ENCODE measurements at places on chromosomes 11 and 22.

- DNase-seq, result peak; percentile 21
These were observed 8.8 kb downstream of the H19 start for GRCh38 chr11:1988667-1989317.

- no peak for DNase-seq
These were observed 1.9 kb downstream of the CAPN5 start for GRCh38 chr11:77068457-77069335.

DNA sequence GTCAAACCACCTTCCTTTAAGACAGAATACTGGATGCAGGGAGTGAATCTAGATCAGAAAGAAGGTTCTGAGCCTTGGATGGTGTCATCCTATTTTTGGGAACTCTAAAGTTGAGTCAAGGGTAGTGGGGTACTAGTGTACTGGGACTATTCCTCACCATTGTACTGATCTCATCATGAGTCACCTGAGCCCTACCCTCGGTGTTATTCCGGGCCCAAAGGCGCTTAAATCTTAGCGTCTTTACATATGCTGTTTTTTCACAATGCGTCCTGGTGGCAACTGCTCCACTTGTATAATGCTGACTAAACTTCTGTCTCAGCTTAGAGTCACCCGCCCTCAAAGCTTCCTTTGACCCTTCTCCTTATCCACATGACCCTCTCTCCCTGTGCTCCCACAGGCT lies 25.3 kb upstream of the PATE1 start:
- DNase-seq, result no peak

GRCh38 chr11:72808331-72808798 lies 5.8 kb upstream of the ATG16L2 start:
- no peak for DNase-seq

DNA sequence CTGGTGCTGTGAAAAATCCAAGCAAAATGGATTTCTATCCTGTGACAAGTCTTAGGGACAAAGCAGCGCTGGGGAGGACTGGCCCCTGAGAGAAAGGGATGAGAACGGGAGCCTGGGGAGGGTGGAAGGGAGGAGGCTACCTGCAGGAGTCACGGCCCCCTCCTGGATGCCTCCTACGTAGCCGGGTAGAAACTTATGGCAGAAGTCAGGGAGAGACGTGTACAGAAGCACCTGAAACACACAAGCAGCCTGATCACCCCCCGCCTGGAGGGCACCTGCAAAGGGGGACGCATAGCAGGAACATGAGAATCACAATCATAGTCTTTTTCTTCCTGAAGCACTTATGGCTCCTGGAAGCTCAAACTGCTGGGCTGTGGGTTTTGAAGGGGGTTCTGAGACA lies 6.1 kb downstream of the DHCR7 start:
- DNase-seq, result no peak

DNA sequence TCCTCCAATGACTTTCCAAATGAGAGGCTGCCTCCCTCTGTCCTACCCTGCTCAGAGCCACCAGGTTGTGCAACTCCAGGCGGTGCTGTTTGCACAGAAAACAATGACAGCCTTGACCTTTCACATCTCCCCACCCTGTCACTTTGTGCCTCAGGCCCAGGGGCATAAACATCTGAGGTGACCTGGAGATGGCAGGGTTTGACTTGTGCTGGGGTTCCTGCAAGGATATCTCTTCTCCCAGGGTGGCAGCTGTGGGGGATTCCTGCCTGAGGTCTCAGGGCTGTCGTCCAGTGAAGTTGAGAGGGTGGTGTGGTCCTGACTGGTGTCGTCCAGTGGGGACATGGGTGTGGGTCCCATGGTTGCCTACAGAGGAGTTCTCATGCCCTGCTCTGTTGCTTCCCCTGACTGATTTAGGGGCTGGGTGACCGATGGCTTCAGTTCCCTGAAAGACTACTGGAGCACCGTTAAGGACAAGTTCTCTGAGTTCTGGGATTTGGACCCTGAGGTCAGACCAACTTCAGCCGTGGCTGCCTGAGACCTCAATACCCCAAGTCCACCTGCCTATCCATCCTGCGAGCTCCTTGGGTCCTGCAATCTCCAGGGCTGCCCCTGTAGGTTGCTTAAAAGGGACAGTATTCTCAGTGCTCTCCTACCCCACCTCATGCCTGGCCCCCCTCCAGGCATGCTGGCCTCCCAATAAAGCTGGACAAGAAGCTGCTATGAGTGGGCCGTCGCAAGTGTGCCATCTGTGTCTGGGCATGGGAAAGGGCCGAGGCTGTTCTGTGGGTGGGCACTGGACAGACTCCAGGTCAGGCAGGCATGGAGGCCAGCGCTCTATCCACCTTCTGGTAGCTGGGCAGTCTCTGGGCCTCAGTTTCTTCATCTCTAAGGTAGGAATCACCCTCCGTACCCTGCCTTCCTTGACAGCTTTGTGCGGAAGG lies 2.9 kb downstream of the APOC3 start:
- no peak for DNase-seq

GRCh38 chr11:3177931-3178330 lies 12.8 kb upstream of the OSBPL5 start:
- no peak for DNase-seq

DNA sequence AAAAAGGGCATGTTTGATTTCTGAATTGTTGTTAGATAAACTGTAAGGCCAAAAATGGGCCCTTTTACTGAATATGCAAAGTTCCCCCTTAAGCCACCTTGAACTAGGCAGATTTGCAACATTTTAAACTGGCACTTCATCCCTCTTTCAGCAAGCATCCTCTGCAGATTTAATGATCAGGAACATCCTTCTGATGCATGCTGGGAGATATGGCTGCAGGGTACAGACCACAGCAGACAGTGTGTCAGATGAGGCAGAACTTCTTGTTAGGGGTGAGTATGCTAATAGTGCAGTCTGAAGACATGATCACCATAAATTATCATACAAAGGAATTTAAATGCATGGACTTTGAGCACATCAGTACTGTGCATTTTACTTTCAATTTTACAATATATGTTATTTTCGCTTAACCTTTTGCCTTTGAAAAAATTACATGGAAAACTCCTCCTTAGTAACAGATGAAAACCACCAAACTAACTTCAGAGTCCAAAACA lies 462.5 kb upstream of the ARHGAP42 start:
- no peak for DNase-seq

DNA sequence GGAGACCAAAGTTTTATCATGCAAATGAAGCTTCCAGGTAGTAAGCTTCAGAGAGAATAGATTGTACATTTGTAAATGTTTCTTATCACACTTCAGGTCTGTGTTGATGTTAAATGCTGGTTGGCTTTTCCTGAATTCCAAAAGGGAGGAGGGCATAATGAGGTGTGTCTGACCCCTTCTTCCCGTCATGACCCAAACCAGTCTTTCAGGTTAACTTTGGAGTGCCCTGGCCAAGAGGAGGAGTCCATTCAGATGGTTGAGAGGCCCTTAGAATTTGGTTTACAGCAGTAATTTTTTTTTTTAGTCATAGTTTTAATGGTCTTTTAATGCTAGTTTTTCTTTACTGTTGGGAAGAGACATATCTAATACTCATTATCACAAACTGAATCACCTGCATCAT lies 2.5 kb downstream of the OR6X1 start:
- DNase-seq, result no peak

DNA sequence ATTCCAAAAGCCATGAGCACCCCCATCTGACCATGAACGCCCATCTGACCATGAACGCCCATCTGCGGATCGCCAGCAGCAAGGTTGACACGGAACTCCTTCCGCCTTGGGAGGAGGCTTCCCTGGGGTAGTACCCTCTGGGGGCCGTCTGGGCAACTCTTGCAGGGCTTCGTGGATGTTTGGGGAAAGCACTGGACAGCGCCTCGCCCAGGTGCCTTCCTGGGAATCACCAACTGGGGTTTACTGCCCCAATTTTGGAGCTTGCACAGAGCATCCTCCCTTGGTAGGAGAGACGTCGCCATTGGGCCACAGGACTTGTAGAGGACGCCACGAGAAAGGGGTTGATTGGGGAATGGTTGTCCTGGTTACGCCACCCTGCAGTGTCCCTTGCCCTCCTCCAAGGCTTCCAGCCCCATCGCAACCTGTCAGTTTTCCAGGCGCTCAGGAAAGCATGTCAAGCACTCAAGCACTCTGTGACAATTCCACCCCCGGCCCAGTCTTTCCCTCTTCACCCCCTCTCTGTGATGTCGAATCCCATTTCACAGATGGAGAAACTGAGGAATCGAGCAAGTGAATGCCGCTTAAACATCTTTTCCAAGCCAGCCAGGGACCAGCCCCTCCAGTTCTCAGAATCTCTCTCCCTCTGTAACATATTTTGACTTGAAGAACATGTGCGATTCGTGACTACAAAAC lies 914 bp upstream of the PRDM11 start:
- no peak for DNase-seq

DNA sequence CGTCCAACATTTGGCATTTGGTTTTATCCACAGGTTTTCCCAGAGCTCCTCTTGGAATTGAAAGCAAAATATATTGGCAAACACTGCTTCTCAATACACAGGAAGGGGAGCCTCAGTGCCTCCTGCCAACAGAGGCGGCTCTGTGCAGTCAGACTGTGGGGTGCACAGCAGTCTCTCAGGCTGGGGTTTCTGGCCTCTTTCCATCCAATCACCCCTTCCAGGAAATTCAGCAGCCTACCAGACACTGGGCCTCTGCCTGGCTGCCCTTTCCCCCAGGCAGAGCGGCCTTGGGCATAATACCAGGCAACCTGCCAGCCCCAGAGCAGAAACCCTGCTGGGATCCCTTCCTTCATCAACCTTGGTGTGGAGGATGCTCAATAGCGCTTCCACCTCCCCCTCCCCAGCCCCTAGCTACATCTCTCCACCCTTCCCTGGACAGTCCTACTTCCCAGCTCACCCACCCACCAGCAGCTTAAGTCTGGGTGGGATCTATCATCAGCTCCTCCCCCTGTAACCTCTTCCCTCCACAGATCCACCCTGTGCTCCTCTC lies 17.8 kb upstream of the RAPSN start:
- DNase-seq, result no peak

- DNase-seq, result no peak
These were observed 17.2 kb upstream of the CD59 start for GRCh38 chr11:33753304-33753967.

- no peak for DNase-seq
These were observed 4.9 kb downstream of the TPBGL start for GRCh38 chr11:75245356-75246005.

GRCh38 chr11:96149743-96150555 lies 193.0 kb downstream of the MAML2 start:
- DNase-seq, result no peak

GRCh38 chr11:18461909-18462308 lies 6.3 kb downstream of the LDHAL6A start:
- no peak for DNase-seq

DNA sequence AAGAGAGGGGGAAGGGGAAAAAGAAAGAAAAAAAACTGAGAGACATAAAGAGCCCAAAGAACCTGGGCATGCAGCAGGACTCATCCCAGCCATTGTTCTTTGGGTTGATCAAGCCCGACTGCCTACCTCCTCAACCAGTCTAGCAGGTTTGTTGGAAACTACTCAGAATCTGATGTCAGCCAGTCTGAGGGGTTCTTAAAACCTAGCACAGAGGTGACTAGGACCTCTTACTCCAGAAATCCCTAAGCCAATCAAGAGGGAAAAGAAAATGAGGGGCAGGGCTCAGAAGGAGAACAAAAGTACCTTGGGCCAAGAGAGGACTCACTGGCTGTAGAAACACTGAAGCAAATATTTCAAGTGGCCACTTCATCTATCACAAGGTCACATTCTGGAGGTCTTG lies 228.0 kb downstream of the AASDHPPT start:
- DNase-seq, result no peak

- no peak for DNase-seq
These were observed 198.6 kb downstream of the KIF18A start for GRCh38 chr11:27909386-27909785.

GRCh38 chr11:70716216-70716615 lies 317.9 kb downstream of the CTTN start:
- no peak for DNase-seq

DNA sequence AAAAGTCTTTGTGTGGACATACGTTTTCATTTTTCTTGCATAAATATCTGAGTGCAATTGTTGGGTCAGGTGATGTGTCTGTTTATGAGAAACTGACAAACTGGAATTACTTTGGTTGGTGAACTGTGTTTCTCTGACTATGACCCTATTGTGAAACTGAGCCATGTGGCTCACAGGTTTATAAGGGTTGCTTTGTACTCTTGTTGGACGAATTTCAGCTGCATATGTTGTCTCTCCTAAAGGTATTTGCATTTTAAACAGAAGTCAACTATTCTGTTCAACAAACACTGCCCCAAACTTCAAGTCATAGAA lies 34.4 kb upstream of the RASD2 start:
- DNase-seq, result no peak

GRCh38 chr11:13040969-13041561 lies 31.9 kb downstream of the RASSF10 start:
- DNase-seq, result no peak

DNA sequence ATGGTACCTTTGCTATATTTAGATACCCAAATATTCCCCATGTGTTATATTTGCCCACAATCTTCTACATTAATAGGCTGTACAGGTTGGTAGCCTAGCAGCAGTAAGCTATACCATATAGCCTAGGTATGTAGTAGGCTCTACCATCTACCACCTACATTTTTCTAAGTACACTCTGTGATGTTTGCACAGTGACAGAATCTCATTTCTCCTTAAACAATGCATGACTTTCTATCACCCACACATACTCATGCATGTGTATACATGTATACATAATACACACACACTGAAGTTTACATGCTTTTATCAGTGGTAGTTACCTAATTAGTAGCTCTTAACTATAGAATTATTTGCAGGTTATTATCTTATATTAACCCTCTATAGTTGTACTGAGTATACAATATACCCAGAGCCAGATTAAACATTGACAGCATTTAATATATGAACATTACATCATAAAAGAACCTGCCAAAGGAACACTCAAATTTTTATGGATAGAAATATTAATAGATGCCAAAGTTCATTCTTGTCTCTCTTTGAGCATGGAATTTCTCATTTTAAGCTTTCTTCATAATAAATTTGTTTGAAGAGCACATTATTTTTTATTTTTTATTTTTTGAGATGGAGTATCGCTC lies 51.4 kb downstream of the ELP4 start:
- DNase-seq, result no peak

DNA sequence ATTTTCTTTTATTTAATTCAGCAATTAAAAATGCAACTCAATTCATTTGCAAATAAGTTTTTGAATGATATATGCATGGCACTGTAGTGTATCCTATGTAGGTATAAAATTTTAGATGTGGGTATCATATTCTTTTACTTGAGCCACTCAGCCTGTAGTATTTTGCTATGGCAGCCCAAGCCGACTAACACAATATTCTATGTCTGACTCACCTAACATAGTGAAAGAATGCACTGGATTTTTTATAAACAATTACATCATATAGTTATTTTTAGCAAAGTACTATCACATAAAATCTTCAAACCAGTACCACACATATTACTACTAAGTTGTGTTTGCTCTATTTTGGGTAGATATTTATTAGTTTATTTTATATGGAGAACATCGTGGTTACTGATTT lies 21.9 kb upstream of the GRIA4 start:
- DNase-seq, result no peak

GRCh38 chr11:746289-747157 lies 741 bp upstream of the TALDO1 start:
- no peak for DNase-seq

DNA sequence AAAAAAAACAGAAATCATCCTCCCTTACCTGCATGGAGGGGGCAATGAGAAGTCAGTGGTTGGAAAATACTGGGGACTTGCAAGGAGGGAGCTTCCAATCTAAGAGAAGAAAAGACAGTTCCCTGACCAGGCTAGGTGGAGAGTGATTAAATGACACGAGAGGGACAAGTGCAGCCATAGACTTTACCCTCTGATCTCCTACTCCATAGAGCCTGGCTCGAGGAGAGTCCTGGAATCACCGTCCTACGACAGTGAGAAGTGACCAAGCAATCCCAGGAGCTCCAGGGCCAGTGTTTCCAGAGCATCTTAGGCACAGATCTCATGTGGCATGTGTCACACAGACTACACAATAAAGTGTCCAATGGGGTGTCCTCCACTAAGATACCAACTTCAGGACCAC lies 25.7 kb downstream of the MYH9 start:
- no peak for DNase-seq

Measured in lower leg skin (tissue), 4 donors.